ENCODE measurements at places on chromosomes 13 and 19. TPM values are rescaled to one million over a fixed set of nuclear protein-coding genes. Genes with fewer than 3 reads are reported as not detected.

The LRRC63 gene
- 0.33 TPM for total RNA-seq

The LIM2 gene
- total RNA-seq: not detected

The ZNF563 gene
- total RNA-seq: 5.4 TPM

The CYP4F8 gene
- not detected for total RNA-seq

The SNRPD2 gene
- 148 TPM for total RNA-seq

The DIAPH3 gene
- total RNA-seq: not detected

Data from subcutaneous adipose tissue (tissue), 4 donors.